MG63 (cell line): ENCODE measurements at places on chromosomes 6 and 20. TPM values are rescaled to one million over a fixed set of nuclear protein-coding genes. Genes with fewer than 3 reads are reported as not detected.

DNA sequence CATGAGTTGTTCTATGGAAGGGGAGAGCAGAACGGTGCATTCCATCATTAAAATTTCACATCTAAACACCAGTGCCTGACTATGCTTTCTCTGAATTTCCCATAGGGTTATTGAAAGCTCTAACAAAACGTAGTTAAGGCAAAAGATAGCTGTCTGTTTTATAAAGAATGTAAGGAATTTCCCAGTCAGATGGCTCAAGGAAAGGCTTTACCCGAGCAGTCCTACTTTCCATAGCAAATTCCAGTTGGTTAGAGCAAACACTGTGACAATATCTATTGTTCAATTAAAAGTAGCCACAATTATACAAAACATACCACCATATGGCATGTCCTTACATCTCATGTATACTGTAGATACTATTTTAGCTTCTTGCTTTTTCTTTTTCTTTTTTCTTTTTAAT, 1059.5 kb upstream of the FLRT3 start:
- DNase-seq, result no peak

DNA sequence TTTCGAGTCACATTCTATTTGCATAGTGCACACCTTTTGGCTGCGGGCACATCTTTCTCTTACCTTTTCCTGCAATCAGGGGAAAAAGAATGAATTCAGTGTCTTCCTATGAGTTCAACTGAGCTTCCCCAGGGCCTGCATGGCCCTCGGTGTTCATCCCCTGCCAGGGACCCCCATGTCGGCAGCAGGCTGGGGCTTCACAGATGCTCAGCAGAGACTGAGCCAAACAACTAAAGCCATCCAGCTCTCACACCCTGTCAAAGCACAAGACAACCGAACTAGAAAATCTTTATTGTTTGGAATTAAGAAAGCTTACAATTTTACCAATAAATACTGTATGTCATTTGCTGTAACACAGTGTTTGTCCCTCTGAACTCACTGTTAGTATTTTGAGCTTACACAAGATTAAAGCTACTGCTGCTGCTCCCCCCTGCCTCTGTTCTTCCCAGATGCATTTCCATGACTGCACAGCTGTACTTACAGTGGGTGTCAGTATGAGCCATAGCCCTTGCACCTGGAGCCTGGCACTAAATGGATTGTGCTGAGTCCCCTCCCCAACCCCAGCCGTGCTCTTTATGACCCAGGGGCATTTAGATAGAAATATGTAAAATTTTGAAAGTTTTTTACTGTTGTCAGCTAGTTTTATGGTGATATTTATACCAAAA, 205.8 kb downstream of the TMEM242 start:
- no peak for DNase-seq

DNA sequence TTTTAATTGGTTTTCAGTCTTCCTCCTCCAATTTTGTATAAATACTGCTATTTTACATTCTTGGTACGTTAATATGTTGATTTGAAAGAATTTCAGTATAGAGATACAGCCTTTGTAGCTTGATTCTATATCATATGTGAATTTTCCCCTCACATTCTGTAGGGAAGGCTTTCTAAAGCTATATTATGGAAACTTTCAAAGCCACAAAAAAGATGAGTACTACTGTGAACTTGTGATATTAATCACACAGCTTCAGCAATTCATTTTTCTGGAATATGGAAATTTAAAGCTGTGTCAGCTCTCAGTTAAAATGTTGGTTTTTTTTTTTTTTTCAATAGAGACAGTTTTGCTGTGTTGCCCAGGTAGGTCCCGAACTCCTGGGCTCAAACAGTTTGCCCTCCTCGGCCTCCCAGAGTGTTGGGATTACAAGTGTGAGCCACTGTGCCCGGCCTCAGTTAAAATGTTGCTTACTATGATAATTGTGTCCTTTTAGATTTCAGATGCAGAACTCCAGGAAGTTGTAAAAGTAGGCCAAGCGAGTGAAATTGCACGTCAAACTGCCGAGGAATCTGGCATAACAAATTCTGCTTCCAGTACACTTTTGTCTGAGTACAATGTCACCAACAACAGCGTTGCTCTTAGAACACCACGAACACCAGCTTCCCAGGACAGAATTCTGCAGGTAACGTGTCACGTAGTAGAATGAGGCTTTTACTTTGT, 20.6 kb downstream of the CDC5L start:
- no peak for DNase-seq

- no peak for DNase-seq
Measured at GRCh38 chr6:35081426-35081851, 59.7 kb downstream of the TCP11 start.

- DNase-seq, result no peak
Measured at GRCh38 chr6:7784706-7785105, 58.8 kb downstream of the BMP6 start.

DNA sequence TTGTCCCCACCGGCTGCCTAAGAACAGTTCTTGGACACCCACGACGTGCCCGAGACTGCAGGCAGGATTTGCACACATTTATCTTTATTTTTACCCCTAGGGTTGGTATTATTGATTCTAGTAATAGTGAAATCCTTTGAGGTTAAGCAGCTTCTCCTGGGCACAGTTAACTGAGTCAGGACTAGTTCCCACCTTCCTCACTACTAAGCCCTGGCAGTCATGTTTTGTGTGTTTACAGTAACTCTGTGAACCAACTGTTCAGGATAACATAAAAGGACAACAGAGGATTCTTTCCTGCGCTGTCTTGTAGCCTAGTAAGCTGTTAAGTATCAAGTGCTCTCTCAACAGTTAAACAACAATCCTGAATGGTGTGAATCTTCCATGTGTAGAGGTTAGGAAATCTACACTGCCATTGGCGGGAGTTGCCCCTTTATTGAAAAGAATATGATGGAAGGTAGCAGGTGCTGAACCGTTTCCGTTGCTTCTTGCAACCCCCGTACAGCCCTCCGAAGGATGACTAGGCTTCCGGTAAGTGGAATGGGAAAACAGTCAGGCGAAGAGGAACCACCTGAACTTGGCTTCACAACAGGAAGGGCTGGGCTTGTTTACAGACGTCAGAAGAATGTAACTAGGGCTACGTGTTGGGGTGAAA, 979 bp upstream of the SOD2 start:
- DNase-seq, result no peak

- no peak for DNase-seq
Measured at GRCh38 chr6:33272275-33273128, 627 bp downstream of the RPS18 start.

DNA sequence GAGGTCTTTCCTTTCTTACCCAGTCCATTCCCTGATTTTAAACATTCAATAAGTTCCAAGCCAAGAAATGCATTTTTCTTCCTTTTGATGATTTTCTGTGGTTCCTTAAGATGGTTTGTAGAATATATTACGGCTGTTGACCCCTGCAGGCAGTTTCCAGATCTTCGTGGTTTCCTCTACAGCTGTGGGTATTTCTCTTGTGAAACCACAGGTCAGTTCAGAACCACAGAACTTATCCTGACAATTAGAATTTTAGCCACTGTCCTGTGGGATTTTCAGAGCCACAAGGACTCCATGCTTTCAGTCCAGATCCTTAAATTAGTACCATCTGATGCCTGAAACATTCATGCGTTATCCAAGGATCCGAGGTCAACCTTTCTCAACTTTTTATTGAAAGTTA, 29.7 kb upstream of the EXOC2 start:
- no peak for DNase-seq

- no peak for DNase-seq
Measured at GRCh38 chr6:21615504-21615903, 22.0 kb downstream of the SOX4 start.

GRCh38 chr6:119129148-119129967, 50.9 kb upstream of the FAM184A start:
- no peak for DNase-seq

DNA sequence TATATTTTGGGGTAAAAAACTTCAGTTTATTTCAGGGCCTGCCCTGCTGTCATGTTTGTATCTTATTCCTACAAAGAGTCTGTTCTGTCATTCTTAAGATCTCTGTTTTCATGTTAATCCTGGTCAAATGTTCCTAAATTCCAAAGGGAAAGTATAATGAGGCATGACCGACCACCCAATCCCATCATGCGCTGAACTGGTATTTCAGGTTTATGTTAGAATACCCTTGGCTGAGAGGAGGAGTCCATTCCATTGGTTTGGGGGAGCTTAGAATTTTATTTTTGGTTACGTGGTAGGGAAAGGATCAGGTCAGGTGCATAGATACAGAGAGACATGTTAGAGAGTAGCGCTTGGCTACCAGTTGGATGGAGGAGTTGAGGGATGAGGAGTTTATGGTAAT, 25.7 kb downstream of the CFAP61 start:
- no peak for DNase-seq

- no peak for DNase-seq
Measured at GRCh38 chr6:137951064-137951597, 84.1 kb downstream of the TNFAIP3 start.

DNA sequence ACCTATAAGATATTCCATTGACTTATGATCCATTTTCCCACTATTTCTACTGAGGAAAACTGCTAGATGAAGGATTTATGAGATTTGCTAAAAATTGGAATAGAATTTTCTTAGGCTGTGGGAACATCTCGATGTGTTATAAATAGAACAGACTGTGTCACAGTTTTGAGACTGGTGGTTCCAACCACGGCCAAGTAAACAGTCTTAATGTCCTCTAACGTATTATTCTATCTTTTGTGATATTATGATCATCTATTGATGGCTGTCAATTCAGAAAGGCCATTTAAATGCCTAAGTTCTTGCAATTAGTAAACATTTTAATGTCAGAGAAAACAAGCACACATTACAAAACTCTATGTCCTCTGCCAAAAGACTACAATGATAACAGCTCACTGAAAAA, 71.5 kb upstream of the PLN start:
- no peak for DNase-seq

- DNase-seq, result no peak
Measured at GRCh38 chr6:157741948-157742556, 81.0 kb upstream of the SNX9 start.

- peak; percentile 22 for DNase-seq
Measured at GRCh38 chr6:24583463-24584381, 62.3 kb downstream of the KIAA0319 start.

DNA sequence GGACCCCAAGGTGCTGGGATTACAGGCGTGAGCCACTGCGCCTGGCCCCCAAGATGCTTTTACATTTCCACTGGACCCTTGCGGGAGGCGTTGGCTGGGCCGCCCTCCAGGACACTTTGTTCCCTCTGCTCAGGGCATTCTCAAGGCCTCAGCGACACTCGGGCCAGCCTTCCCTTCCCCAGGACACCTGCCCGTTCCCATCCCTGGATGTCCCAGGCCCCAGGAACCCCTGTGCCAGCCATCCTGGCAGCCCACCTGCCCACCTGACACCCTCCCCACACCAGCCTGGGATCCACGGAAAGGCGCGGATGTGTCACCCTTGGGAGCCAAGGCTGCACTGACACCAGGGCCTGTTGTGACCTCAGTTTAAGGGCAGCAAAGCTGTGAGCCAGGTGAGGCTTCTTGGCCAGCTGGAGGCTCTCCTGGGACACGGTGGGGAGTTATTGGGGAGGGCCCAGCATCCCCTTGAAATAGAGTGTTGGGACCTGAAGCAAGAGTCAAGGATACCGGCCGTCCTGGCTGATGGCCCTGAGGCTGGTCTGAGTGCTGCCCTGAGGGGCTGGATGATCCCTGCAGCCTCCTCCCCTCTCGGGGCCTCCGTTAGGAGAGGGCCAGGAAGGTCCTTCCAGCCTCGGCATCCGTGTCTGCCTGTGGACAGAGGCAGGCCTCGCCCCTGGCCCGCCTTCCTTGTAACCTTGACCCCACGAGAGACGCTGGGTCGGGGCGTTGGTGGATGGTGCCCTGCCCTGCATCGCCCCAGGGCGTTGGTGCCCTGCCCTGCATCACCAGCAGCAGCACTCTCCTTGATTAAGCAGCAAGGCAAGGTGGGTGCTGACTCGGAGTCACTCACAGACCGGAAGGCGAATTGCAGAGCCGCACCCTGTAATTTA, 84.2 kb upstream of the BHLHE23 start:
- no peak for DNase-seq

DNA sequence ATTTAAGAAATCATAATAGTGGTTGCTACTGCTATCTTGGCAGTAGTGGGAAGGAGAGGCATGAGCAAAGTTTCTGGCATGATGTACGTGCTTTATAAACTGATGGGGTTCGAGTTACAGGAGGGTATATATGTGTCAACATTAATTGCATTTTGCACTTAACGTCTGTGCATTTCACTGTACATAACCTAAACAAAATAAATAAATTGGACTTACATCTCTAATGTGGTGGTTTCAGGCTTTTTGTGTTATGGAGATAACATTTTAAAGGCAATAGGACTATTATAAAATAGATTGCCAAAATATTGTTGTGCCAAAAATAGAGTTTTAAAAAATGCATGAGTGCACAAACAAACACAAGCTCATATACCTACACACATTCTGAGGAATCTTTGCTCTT, 1001.1 kb upstream of the GJE1 start:
- peak; percentile 0 for DNase-seq

GRCh38 chr20:12237772-12238171, 320.1 kb downstream of the BTBD3 start:
- DNase-seq, result peak; percentile 69

GRCh38 chr6:142699391-142699790, 245.6 kb downstream of the HIVEP2 start:
- DNase-seq, result no peak

MAS1 gene
- total RNA-seq, result not detected in 2 replicates

BFSP1 gene
- total RNA-seq, result 0.99 and 2.3 TPM in 2 replicates

SIGLEC1 gene
- not detected in 2 replicates for total RNA-seq

SSTR4 gene
- not detected in 2 replicates for total RNA-seq

TRIM31 gene
- total RNA-seq, result not detected in 2 replicates

GPR6 gene
- not detected in 2 replicates for total RNA-seq
